Lower lobe of right lung (tissue), 2 donors: ENCODE measurements at places on chromosomes 3 and 15.

GRCh38 chr3:149628957-149629670 is 28.7 kb downstream of the WWTR1 start:
- DNase-seq, result no peak

- no peak for DNase-seq
Measured at GRCh38 chr15:90860942-90861675, 7.3 kb upstream of the FURIN start.

DNA sequence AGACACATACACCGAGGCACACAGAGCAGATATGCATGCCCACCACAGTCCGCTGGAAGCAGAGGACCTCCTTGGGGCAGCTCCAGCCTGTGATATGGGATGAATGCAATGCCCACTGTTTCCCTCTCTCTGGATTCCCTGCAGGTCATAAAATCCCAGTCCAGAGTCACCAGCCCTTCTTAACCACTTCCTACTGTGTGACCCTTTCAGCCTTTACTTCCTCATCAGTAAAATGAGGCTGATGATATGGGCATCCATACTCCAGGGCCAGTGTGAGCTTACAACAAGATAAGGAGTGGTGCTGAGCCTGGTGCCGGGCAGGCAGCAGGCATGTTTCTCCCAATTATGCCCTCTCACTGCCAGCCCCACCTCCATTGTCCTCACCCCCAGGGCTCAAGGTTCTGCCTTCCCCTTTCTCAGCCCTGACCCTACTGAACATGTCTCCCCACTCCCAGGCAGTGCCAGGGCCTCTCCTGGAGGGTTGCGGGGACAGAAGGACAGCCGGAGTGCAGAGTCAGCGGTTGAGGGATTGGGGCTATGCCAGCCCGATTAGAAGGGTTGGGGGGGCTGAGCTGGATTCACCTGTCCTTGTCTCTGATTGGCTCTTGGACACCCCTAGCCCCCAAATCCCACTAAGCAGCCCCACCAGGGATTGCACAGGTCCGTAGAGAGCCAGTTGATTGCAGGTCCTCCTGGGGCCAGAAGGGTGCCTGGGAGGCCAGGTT is at the start of gene GNAT1:
Gene GNAT1 (plus strand): TSS at position 675 of the 725 bp plus-strand sequence. CDS start 116 bp downstream, outside the sequence.
- no peak for DNase-seq

GRCh38 chr3:149547954-149548668 is 73.6 kb downstream of the TM4SF4 start:
- no peak for DNase-seq

- DNase-seq, result no peak
Measured at GRCh38 chr3:120498556-120499346, 48.0 kb upstream of the FSTL1 start.
